Jurkat, Clone E6-1 (cell line): ENCODE measurements at places on chromosomes 5 and 9.

GRCh38 chr5:121503111-121503840, 348.4 kb upstream of the FTMT start:
- no peak for DNase-seq

GRCh38 chr9:98925956-98926355, 17.8 kb upstream of the COL15A1 start:
- DNase-seq: no peak

- DNase-seq: no peak
These were observed 131.6 kb upstream of the TAS2R1 start for GRCh38 chr5:9761706-9762105.

GRCh38 chr9:127862075-127863011, 7.9 kb upstream of the ENG start:
- DNase-seq: no peak

- no peak for DNase-seq
These were observed 15.1 kb upstream of the ISOC1 start for GRCh38 chr5:129079496-129079895.

DNA sequence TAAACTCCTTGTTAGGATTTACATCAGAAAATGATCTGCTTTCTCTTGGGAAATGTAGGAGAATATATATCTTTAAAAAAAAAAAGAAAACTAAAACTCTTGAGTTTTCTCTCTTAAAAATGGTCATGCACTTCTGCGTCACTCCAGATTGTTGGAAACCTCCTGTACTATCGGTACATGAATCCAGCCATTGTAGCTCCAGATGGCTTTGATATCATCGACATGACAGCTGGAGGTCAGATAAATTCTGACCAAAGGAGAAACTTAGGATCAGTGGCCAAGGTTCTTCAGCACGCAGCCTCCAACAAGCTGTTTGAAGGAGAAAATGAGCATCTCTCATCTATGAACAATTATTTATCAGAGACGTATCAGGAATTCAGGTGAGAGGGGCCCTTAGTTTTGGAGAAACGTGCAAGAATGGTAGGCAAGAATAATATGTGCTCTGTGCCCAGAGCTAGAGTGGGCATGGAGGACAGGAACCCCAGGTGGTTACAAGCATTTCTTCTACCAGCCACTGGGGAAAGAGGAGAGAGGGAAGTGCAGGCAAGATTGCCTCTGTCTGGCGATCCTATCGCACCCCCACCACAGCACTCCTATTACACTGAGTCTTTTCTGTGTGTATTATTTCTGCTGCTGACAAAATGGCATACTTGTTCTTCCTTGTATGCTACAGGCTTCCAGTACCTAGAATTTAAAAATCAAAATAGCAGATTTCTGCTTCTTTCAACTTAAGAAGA, 41.4 kb upstream of the F2R start:
- no peak for DNase-seq

GRCh38 chr5:95235439-95235982, 49.4 kb downstream of the MCTP1 start:
- DNase-seq: no peak

GRCh38 chr5:87844449-87844848, 424.2 kb downstream of the TMEM161B start:
- no peak for DNase-seq

- DNase-seq: peak; percentile 14
These were observed 100.5 kb upstream of the SPATA31D4 start for GRCh38 chr9:81827616-81828296.
